ENCODE measurements at places on chromosomes 3 and 15. TPM values are rescaled to one million over a fixed set of nuclear protein-coding genes. Genes with fewer than 3 reads are reported as not detected.

DNA sequence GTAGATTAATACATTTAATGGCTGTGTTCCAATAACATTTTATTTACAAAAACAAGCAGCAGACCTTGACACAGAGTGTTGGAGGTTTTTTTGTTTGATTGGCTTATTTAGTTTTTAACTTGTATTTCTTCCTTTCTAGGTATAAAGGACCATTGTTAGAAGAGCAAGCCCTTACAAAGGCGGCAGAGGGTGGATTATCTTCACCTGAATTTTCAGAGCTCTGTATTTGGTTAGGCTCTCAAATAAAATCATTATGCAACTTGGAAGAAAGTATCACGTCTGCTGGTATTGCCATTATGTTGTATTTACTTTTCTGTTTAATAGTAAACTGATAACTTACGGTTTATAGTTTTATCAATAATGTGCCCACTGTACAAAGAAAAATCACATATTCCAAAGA, 10.0 kb downstream of the FAM98B start:
- H3K4me3 ChIP-seq = no peak overlapping the region
- H3K27me3 ChIP-seq = no peaks in the 10 kb centered on the region
- peaks cover 26% of the 10 kb centered on the region for H3K4me1 ChIP-seq
- DNase-seq = no peak

DNA sequence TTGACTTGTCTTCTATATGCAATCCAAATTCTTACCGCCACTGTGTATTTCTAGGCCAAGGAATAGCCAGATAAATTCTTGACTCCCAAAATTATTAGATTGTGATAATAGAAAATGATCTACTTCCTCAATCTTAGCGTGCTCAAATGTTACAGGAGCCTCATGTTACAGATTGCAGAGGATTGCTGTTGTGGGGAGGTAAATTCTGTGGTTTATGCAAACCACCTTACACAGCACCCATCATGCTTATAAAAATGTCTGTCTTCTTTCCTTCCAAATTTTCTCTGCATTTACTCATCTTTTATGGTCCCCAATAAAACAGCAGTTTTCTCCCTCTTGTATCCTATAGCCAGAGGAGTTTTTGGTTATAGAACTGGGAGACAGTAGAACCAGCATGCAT, 420.2 kb upstream of the ROBO1 start:
- H3K27ac ChIP-seq = no peak overlapping the region
- no peaks in the 10 kb centered on the region for H3K36me3 ChIP-seq
- DNase-seq = no peak
- no peaks in the 10 kb centered on the region for H3K27me3 ChIP-seq
- H3K4me1 ChIP-seq = no peaks in the 10 kb centered on the region

UROC1 gene
- total RNA-seq = not detected

CDC25A gene
- total RNA-seq = 5.4 TPM

DNASE1L3 gene
- total RNA-seq = not detected

- no peak overlapping the region for H3K27ac ChIP-seq
- peaks cover 38% of the 10 kb centered on the region for H3K4me1 ChIP-seq
- no peaks in the 10 kb centered on the region for H3K36me3 ChIP-seq
- no peak overlapping the region for H3K4me3 ChIP-seq
Observed at GRCh38 chr15:33150971-33151370, 43.5 kb downstream of the FMN1 start.

CCR5 gene
- not detected for total RNA-seq

- no peak overlapping the region for H3K4me3 ChIP-seq
- no peak overlapping the region for H3K27ac ChIP-seq
- no peaks in the 10 kb centered on the region for H3K36me3 ChIP-seq
- H3K27me3 ChIP-seq = peaks cover 7% of the 10 kb centered on the region
Observed at GRCh38 chr3:133491481-133492059, 81.9 kb upstream of the CDV3 start.

FSIP1 gene
- 1.4 TPM for total RNA-seq

P2RY1 gene
- total RNA-seq = not detected

SEMA3F gene
- 35.6 TPM for total RNA-seq

GRCh38 chr3:135218304-135218703, 423.2 kb downstream of the EPHB1 start:
- H3K27me3 ChIP-seq = no peaks in the 10 kb centered on the region
- H3K27ac ChIP-seq = no peak overlapping the region
- DNase-seq = no peak
- H3K4me3 ChIP-seq = no peak overlapping the region
- no peaks in the 10 kb centered on the region for H3K4me1 ChIP-seq
- H3K36me3 ChIP-seq = no peaks in the 10 kb centered on the region

GRCh38 chr15:90742087-90742486, 24.9 kb downstream of the BLM start:
- no peaks in the 10 kb centered on the region for H3K27me3 ChIP-seq
- H3K4me1 ChIP-seq = no peaks in the 10 kb centered on the region
- DNase-seq = no peak

- no peaks in the 10 kb centered on the region for H3K4me1 ChIP-seq
- no peak for DNase-seq
- no peak overlapping the region for H3K27ac ChIP-seq
- H3K4me3 ChIP-seq = no peak overlapping the region
- peaks cover 9% of the 10 kb centered on the region for H3K36me3 ChIP-seq
- no peaks in the 10 kb centered on the region for H3K27me3 ChIP-seq
Observed at GRCh38 chr15:25172691-25173090, 217.9 kb downstream of the SNRPN start.

GRCh38 chr3:132598181-132598580, 1.1 kb downstream of the ACKR4 start:
- H3K4me1 ChIP-seq = peaks cover 56% of the 10 kb centered on the region
- H3K27ac ChIP-seq = peak overlapping the region; percentile 39
- H3K4me3 ChIP-seq = peak overlapping the region; percentile 76
- H3K27me3 ChIP-seq = peaks cover 3% of the 10 kb centered on the region
- peaks cover 23% of the 10 kb centered on the region for H3K36me3 ChIP-seq
- DNase-seq = no peak

DNA sequence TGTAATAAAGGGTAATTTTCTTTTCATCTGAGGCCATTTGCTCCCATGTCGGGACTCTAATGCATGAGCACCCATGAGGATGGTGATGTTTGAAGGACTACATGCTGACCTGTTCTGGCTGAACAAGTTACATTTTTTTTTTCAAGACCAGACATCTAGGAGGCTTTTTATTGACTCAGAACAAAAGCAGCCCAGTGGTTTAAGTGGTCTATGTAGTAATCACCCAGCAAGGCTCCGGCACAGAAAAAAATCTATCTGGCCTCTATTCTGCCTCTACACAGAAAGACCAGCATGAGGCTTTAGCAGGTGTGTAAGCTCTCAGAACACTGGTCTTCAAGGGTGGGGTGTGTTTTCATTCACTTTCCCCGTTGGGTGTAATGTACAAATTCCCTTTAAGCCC, 95.1 kb upstream of the ZBED2 start:
- peaks cover 70% of the 10 kb centered on the region for H3K4me1 ChIP-seq
- no peaks in the 10 kb centered on the region for H3K36me3 ChIP-seq
- DNase-seq = peak; percentile 76

- DNase-seq = no peak
- no peaks in the 10 kb centered on the region for H3K27me3 ChIP-seq
Observed at GRCh38 chr3:81864272-81864671, 102.8 kb upstream of the GBE1 start.

DNA sequence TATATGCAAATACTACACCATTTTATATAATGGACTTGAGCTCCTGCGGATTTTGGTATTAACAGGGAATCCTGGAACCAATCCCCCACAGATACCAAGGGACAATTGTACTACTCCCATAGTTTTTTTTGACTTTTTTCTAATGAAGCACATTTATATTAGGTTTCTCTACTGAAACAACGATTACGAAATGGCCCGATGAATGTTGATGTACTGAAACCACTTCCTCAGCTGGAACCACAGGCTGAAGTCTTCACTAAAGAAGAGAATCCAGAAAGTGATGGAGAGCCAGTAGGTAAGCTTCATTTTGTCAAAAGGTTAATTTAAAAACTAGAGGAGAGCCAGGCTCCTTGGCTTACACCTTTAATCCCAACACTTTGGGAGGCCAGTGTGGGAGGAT, 121.5 kb upstream of the LRRFIP2 start:
- H3K4me1 ChIP-seq = peaks cover 27% of the 10 kb centered on the region
- H3K4me3 ChIP-seq = no peak overlapping the region
- peak overlapping the region; percentile 36 for H3K27ac ChIP-seq
- no peak for DNase-seq
- peaks cover 4% of the 10 kb centered on the region for H3K27me3 ChIP-seq
- H3K36me3 ChIP-seq = peaks cover 53% of the 10 kb centered on the region
